Fibroblast of gingiva (primary cell): ENCODE measurements at places on chromosomes 11 and 22.

- peak; percentile 56 for DNase-seq
These were observed 205.4 kb downstream of the DBX1 start for GRCh38 chr11:19954899-19955298.

GRCh38 chr22:25482091-25482760 lies 82.2 kb upstream of the GRK3 start:
- DNase-seq: no peak

DNA sequence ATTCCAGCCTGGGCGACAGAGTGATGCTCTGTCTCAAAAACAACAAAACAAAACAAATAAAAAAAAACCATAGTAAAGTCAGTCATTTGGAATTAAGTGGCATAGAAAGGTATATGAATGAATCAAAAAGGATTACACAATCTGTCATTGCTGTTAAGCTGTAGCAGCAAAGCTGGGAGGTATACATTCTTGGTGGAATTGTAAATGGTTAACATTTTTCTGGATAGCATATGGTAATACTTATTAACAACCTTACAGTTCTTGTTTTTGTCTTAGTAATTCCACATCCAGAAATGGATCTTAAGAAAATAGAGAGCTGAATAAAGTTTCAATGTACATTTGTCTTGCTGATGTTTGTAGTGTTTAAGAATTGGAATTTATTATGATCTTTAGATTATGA lies 30.0 kb downstream of the DDX10 start:
- no peak for DNase-seq

- no peak for DNase-seq
These were observed 55.3 kb upstream of the BMAL1 start for GRCh38 chr11:13222285-13222684.

DNA sequence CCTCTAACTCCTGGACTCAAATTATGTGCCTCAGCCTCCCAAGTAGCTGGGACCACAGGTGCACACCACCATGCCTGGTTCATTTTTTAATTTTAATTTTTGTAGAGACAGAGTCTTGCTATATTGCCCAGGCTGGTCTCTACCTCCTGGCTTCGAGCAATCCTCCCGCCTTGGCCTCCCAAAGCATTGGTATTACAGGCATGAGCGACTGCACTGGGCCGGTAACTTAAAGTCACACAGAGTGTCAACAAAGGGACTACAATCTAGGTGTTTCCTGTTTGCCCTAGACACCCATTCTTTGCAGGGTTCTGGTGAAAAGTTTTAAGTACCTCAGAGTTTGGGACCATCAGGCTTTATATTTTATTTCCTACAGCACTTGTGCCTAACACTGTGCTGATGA lies 8.4 kb downstream of the UVRAG start:
- no peak for DNase-seq
